ENCODE measurements at places on chromosomes 13 and 19.

- no peak for DNase-seq
Measured at GRCh38 chr19:57720878-57721277, 6.5 kb downstream of the ZNF671 start.

GRCh38 chr13:33793726-33794125, 24.2 kb upstream of the RFC3 start:
- DNase-seq = no peak

DNA sequence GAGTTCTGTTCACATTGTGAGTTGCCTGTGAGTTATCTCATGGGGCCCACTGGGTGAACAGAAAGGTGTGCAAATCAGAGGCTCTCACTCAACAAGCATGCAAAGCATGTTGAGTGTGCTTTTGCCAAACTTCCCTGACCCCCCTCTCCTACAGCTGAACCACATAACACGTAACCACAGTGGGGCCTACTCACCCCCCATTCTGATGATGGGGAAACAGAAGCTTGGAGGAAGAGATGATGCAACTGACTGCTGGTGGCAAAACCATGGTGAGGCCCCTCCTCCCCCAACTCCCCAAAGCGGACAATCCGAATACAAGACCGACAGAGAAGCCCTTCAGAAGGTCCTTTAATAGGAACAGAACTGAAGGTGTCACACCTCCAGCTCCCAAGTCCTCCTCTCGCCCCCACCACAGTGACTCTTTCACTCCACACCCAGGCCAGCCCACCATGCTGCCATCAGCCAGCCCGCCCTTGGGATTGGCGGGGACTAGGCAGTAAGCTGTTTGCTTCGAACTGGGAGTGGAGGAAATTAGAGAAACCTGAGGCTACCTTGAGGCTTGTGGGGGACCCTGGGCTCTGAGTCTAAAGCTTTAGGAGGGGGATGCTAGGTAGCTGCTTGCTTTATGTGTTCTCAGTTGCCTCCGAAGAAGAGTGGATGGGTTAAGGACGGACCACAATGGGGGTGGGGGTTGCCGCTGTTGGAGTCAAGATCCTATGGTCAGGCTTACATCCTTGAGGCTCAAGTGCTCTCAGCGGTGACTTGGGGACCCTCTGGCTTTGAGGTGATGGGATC, 3.8 kb downstream of the ZNF784 start:
- DNase-seq = no peak

DNA sequence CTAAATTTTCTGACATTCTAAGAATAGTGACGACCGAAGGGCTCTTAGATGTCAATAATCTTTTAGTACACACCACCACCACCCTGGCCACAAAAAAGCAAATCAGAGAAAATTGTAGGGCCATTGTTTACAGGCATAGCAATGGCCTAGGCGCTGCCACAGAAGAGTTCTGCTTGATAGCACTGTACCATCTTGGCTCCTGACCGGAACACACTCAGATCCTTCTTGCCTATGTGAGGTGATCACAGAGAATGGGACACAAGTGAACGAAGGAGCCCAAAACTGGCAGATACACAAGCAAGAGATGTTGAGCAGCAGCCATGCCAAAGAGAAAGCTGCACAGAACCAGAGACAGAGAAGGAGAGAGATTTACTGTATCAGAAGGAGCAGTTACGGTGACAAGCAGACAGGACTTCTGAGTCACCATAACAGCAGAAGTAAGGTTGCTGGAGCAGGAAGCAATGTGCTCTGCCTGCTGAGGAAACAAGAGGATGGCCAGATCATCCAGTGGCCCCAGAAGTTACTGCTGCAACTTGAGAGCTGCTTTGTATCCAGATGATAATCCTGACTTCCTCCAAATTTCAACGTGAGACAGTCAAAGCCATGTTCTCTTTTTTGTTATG, 105.2 kb downstream of the SLITRK6 start:
- no peak for DNase-seq

DNA sequence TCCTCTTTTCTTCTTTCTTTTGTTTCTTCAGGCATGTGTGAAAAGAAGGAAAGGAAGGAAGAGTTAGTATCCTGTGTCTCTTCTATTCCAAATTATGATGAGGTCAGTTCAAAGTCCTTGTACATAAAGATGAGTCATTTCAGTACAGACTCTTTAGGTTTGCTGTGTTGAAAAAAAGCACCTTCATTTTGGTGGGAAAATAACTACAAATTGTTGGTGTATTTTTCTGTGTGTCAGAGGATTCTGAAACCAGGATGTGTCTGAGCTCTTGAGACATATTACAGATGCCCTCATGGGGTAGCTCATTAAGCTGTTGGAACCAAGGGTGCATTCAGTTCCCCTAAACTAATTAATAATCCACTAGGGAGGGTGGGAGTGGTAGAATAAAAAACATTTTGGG, 5.8 kb upstream of the HSPH1 start:
- no peak for DNase-seq

- no peak for DNase-seq
Measured at GRCh38 chr13:80547885-80548825, 207.2 kb upstream of the SPRY2 start.

- DNase-seq = peak; percentile 16
Measured at GRCh38 chr13:37869506-37869755, 141 bp downstream of the TRPC4 start.

GRCh38 chr19:6185835-6186834, 50.7 kb downstream of the ACSBG2 start:
- no peak for DNase-seq

- DNase-seq = no peak
Measured at GRCh38 chr19:35641515-35642151, at the start of gene ETV2. Gene ETV2, plus strand, starts transcription at chr19:35641745. Its CDS starts 716 bp downstream, at chr19:35642461.

GRCh38 chr19:5718037-5718578, 1.8 kb downstream of the LONP1 start:
- no peak for DNase-seq

- DNase-seq = no peak
Measured at GRCh38 chr13:39040206-39040605, 1.9 kb downstream of the NHLRC3 start.

DNA sequence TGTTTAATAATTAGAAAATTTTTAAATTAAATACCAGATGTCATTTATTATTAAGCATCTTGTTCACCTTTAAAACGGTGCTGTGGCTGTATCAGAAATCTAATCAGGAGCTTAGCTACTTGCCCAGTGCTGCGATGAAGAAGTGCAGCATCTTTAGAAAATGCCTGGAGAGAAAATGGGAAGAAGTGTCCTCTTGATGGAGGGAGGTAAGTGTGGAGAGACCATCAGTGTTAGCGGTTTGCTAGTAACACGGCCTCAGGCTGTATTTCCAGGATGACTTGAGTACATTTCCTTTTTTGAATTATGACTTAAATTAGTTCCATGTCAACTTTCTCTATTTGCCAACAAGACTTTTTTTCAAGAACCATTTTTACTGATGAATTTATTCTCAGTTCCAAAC, 74.1 kb downstream of the SHISA2 start:
- DNase-seq = no peak
